Fibroblast of pulmonary artery (primary cell): ENCODE measurements at places on chromosomes 1 and 21.

DNA sequence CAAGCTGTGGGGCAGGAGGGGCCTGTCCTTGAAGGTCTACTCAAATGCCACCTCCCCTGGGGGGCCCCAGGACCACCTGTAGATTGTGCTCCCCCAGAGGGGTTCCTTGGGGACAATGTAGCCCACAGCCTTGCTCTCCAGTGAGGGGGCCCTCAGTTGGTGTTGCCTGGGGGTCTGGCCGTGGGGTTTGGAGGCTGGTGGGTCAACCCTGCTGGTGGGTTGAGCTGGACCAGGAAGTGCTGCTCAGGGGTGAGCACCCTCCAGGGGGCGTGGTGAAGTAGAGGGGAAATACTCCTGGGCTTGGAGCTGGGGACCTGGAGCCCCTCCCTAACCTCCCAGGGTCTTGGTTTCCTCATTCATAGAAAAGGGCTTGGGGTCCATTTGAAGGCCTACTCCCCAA lies 143.6 kb upstream of the WNT4 start:
- DNase-seq = no peak

DNA sequence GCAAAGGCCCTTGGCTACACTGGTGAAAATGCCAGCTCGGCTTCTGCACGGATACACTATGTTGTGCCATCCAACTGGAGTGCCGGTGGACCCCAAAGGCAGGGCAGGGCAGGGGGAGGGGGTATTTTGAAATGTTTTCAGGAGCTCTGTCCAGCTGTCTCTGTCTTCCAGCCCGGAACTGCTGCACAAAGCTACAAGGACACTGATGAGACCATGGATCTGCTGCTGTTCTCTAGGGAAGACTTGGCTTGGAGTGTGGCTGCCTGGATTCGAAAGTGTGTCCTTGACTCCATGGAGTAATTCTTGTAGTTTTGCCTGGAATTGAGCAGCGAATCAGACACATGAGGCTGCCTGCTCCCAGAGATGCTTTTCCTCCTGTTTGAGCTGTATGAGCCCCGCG lies 42.4 kb downstream of the TTC39A start:
- DNase-seq = no peak

GRCh38 chr1:233269656-233270055 lies 25.9 kb downstream of the PCNX2 start:
- no peak for DNase-seq

DNA sequence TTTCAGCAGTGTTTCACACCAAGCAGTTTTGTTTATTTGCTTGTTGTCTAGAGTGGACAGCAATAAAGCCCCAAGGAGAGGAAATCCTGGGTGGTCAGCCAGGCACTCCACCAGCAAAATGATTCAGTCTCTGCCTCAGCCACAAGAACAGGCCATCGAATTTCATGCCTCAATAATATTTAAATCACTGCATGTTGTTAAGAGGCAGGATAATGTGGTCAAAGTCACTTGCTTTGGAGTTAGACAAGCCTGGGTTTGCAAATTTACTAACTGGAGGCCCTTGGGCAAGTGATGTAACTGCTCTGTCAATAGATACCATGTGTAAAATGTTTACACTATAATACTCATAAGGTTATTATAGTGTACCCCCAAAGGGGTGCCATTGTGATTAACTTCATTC lies 349.6 kb downstream of the LMO4 start:
- DNase-seq = no peak

DNA sequence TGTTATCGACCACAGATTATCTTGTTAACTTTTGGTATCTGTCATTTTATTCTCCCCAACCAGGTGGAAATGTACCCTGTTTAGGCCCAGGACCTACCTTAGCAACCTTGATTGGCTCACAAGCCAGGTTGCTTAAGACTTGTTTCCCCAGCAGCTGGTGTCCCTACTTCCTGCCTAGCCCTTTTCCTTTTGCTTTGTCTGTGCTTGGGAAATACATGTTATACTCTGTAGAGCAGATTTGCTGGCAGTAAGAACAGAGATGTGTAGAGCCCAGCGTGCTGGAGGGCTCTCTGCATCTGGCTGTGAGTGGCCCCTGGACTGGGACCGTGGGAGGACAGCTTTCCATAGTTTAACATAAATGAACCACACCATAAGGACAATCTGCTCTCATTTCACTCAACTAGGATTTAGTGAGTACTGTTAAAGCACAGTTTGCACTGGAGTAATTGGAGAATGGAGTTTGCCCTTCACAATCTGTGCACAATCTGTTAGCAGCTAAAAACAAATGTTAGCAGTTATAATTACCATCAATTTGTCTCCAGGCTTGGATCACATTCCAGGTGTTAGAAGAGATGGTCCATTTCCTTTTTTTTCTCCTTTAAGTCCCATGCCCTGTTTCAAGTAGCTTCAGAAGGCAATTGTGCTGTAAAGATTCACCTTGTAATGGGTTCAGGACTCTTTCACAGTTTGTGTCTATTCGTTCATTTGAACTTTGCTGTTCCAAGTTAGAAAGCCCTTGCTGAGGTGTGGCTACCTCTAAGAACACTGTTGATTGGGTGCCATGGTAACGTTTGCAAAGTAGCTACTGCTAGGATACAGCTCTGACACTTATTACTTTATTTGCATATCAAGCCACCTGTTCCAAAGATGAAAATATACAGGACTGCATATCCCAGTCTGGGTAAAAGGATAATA lies at the start of gene APOBEC4:
Gene APOBEC4 (minus strand): TSS at position 770 of the 915 bp plus-strand sequence. CDS start 4,535 bp downstream, outside the sequence.
- DNase-seq = peak; percentile 66

DNA sequence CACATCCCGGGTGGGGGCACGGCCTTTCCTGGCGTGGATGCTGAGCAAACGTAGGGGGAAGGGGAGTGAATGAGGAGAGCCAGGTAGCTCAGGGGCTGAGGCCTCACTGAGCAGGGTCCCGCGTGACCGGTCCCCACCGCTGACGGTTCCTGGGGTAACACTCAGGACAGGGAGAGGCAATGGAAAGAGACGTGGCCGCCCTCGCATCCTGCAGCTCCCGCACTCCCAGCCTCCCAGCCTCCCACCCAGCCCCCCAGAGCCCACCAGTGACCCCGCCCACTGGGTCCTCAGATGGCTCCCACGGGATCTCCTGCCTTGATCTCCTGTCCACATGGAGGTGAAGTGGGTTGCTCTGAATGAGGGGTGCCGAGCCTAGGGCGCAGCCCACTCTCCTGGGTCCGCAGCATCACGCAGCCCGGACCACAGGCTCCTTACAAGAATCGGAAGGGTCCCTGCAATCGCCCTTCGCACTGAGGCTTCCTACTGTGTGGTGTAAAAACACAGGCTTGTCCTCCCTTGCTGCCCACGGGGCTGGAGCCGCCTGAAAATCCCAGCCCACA lies 2.4 kb downstream of the TSPEAR start:
- no peak for DNase-seq

GRCh38 chr1:241608379-241609033 lies 31.7 kb downstream of the CHML start:
- peak; percentile 32 for DNase-seq

GRCh38 chr1:59699227-59699847 lies 115.4 kb upstream of the HOOK1 start:
- peak; percentile 76 for DNase-seq

- no peak for DNase-seq
Measured at GRCh38 chr1:178011864-178012503, 42.1 kb upstream of the SEC16B start.

DNA sequence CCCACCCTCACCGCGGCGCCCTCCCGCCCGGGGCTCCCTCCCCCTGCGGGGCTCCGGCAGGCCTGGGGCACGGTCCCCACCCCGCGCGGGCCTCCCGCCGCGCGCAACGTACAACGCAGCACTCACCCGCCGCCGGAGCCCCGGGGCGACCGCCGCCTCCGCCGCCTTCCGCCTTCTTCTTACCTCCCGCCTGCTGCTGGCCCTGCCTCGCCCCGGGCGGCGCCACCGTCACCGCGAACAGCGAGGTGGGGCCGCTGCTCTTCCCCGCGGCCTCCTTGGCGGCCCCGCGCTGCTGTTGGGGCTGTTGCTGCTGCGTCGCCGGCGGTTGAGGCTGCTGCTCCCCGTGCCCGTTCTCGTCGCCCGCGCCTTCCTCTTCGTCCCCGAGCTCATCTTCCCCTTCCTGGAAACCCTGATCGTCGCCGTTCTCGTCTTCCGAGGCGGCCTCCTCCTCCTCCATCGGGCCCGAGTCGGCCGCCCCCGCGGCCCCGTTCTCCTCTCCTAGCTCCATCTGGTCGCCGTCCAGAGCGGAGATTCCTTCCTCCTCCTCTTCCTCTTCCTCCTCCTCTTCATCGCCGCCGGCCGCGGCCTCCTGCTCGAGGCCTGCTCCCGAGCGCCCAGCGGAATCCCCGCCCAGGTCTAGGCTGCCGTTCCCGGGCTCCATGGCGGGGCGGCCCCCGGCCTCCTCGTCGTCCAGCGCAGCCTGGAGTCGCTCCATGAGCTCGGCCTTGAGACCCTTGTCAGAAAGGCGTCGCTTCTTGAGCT lies 671 bp downstream of the HNRNPU start:
- DNase-seq = no peak

GRCh38 chr1:171226747-171227370 lies 21.4 kb upstream of the FMO1 start:
- DNase-seq = peak; percentile 91

DNA sequence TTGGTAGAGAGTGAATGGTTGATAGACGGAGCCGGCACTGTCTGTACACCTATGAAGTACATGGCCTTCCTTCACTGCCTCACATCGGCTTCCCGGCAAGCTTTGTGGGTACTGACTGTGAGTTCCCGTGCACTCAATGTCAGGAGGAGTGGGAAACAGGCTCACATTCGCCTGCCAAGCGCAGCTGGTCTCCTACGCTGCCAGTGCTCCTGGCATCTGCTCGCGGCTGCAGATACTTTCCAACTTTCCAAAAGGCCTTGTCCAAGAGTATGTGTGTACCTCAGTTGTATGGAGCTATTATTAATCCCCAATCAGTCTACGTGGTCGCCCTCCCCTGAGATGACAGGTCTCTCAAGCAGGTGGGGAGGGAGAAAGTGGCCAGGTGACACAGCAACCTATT lies 180.8 kb downstream of the ZSCAN20 start:
- DNase-seq = no peak

- DNase-seq = no peak
Measured at GRCh38 chr1:96989302-96989701, 267.7 kb downstream of the PTBP2 start.

GRCh38 chr1:212797681-212798080 lies 6.0 kb downstream of the TATDN3 start:
- no peak for DNase-seq

GRCh38 chr1:218350035-218350525 lies 4.9 kb downstream of the TGFB2 start:
- DNase-seq = no peak

DNA sequence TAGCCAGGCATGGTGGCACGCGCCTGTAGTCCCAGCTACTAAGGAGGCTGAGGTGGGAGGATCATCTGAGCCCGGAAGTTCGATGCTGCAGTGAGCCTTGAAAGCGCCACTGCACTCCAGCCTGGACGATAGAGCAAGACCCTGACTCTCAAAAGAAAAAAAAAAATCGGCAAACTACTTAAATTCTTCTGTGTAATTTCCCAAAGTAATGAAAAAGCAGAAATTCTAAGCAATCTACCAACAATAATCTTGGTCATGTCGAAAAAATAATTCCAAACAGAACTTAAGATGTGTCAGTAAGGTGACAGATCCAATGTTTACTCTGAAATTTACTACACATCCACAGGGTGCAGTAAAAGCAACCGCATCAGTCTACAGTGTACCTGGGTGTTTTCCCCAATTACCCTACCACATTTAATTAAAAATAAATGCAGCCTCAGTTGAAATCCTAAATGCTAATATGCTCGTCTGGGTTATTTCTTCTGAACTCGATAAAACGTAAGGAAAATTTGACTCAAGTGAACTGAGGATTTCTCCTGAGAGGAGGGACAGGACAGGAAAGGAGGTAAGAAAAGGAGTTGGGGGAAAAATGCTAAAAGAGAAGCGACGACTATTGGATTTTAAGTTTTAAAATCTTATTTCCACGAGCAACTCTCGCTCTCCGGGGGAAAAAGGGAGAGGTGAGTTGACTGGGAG lies 801 bp downstream of the EPRS1 start:
- DNase-seq = no peak

GRCh38 chr1:156128308-156128653 lies 13.8 kb downstream of the LMNA start:
- no peak for DNase-seq

DNA sequence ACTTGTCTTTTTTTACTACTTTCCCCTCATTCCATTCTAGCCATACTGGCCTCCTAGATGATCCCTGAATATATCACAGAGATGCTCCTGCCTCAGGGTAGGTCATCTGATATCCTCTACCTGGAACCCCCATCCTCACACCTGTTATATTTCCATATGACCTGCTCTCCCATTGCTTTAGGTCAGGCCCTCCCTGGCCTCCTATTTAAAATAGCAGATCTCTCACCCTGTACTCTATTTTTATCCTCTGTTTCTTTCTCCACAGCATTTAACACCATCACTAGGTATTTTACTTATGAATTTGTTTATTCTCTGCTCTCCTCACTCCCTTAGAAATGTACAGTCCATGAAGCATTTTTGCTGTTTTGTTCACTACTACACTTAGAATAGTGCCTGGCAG lies 13.6 kb downstream of the PIK3R3 start:
- DNase-seq = no peak

DNA sequence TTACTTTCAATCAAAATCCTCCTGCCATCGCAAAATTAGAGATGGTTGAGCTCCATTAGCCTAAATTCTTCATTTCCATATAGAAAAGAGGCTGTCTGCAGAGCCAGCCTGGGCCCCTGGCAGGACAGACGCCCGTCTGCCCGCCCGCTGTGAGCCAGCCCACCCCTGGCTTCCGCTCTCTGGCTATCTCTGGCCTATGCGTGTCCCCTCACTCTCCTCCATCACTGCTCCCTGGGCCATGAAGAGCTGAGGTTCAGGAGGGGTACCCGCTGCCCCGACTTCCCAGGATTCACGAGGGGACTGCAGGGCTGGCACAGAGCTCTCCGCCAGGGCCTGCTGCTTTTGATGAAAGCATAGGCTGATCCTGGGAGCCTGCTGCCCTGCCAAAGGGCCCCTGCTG lies 117.6 kb downstream of the CASZ1 start:
- no peak for DNase-seq

DNA sequence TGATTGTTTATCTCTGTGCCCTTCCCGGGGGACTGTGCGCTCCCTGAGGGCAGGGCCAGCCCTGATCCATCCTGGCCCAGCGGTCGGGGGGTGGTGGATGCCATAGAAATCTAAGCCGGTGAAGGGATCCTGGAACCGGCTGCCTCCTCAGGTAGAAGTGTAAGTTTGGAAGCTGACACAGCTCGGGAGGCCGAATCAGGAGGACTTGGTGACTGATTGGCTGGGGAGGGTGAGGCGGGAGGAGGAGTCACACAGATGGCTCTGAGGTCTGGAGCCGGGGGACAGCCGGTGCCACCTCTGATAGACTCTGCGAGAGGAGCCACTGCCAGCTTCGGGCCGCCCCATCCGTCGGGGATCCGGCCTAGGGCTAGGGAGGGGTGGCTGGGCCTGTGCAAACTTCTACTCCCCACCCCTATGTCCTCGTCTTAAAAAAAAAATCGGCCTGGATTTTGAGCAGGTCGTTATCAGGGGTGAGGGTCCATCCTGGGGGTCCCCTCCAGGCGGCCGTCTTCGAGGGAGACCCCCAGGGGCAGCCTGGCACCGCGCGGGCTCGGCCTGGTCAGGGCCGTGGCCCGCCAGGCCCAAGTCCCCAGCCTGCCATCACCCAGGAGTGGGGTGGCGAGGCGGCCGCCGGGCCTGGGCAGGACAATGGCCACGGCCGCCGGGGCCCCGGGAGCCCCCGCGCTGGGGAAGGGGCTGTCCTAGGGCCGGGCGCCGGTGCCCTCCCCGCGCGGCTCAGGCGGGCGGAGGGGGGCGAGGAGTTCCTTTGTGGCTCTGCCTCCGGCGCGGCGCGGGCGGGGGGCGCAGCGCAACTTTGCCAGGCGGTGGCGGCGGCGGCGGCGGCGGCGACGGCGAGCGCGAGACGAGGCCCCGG lies 708 bp upstream of the ZNF362 start:
- DNase-seq = peak; percentile 29

GRCh38 chr1:186514367-186514766 lies 53.5 kb upstream of the PDC start:
- no peak for DNase-seq
